ENCODE measurements at places on chromosomes 11 and 22. TPM values are rescaled to one million over a fixed set of nuclear protein-coding genes. Genes with fewer than 3 reads are reported as not detected.

GRCh38 chr22:41925783-41926460 is 684 bp downstream of the TNFRSF13C start:
- DNase-seq = peak; percentile 34

DNA sequence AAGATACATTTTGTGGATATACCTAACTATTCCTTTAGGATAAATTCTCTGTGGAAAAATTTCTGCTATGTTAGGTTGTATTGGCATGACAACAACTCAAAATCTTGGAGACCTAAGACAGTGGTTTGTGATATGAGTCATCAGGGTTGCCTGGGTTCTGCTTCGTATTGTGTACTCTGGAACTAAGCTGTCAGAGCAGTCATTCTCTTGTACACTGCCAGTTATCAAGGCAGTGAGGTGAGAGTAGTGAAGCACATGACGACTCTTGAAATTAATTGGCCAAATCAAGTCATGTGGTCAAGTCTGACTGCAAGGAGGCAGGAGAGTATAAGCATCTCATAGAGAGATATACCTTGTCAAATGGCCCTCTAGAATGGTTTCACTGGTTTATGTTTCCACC is 104.4 kb downstream of the FANCF start:
- peak; percentile 48 for DNase-seq

DNA sequence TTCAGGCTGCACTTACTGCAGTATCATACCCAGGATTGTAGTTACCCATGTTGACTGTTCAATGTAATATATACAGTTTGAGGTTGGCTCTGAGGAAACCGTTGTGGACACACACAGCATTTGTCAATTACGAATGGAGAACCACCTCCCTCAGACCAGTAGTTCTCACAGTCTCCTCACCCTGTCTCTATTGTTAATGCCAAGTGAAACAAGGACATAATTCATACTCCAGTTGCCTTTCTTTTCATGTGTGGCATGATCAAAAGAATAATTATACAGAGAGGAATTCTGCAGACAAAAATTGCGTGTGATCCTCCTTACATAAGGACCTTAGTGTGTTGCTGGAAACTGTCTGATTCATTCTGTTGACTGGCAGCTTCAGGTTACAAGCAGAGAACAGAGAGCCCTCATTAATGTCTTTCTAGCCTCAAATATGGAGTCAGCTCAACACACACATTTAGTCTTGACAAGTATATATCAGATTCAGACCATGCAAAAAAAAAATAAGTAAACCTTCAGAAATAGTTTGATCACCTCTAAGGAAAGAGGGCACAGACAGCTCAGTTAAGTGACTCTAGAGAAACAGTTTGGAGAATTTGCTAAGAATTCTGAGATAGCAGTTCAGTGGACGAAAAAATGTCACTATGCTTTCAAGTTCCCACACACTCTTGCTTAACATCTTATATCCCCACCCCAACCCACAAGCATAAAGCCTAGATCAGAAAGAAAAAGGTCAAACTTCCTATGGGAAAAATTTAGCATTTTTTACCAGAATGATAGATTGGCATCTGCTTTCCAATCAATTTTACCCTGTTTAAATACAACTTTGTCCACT is 96.1 kb downstream of the MAML2 start:
- DNase-seq = peak; percentile 83

DNA sequence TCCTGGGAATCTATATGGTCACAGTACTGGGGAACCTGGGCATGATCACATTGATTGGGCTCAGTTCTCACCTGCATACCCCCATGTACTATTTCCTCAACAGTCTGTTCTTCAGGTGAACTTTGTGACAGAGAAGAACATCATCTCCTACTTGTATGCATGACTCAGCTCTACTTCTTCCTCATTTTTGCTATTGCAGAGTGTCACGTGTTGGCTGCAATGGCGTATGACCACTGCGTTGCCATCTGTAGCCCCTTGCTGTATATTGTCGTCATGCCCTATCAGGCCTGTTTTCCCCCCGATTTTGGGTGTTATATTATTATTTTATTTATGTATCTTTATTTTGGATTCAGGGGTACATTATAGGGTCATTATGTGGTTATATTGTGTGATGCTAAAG is 2.4 kb upstream of the OR8G1 start:
- DNase-seq = no peak

DNA sequence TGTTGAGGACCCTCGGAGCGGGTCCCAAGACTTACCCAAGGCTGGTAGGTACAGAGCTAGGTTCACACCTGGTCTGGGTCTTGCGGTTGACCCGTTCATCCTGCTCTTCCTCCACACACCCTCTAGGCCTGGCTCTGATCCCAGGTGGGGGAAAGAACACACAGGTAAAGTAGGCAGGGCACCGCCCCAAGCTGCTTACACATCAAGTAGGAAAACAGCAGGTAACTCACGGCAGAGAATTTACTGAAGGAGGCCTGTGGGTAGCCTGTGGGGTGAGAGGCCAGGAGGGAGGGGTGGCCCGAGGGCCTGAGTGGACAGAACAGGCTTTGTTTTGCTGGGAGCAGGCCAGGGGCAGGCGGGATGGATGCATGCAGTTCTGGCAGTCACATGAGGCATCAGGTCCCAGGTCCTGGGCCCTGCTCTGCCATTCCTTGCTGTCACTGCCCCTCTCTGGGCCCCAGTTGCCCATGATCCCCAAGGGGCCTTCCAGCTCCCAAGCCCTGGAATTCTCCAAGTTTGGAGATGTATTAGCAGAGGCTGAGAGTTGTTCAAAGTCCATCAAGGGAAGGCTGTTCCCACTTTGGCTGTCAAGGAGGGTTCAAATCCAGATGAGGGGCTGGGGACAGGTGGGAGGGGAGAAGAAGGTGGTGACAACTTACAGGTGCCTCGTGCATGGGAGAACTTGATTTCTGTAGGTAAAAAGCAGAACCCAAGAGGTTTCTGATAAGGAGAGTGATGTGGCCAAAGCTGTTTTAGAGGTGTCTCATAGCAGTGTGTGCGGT is 5.7 kb downstream of the TSKU start:
- no peak for DNase-seq

DNA sequence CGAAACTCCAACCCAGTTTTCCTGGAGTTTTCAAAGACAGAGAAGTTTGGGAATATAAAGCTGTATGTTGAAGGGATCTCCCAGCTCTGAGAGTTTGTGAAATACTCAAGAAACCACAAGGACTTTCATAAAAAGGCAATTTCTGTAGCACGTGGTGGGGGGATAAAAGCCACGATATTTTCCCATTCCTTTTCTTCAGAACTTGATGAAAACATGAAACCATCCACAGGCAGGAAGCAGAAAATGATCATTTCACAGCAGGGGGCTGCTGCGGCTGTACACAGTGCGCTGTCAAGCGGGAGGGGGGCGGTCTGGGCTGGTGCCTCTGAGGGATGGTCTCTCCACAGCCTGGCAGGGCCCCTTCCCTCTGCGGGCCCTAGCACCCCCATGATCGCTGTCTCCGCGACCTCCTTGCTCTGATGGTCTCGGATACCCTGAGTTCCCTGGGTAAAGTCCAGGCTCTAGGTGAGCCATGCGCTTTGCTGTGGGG is 423.2 kb downstream of the MN1 start:
- DNase-seq = no peak

GRCh38 chr22:37021710-37022482 is 2.4 kb downstream of the MPST start:
- peak; percentile 34 for DNase-seq

- DNase-seq = no peak
These were observed 226.9 kb upstream of the B3GAT1 start for GRCh38 chr11:134638796-134639430.

DNA sequence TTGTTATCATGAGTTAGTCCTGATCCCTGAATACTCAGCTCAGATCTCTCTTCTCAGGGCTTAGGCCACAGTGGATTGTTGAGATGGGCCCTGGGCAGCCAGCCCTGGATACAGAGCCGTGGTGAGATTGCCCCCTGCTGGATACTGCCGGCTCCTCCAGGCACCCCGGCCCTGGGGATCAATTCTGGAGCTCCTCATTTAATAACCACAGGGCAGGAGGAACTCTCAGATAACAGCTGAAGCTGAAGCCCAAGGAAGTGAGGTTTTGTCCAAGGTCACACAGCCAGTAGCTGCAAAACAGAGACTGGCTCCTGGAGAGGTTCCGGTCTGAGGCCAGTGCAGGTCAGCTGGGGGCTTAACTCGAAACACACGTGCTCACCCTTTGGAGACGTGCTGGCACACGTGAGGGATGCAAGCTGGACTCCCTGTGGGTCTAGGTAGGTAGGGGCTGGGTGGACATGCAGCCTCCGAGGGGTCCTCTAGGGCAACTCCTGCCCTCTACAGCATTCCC is 16.0 kb downstream of the USH1C start:
- peak; percentile 28 for DNase-seq

OR2AT4 gene
- not detected for polyA plus RNA-seq

All from IMR-90 (cell line).